ENCODE measurements at places on chromosomes 2 and 18. TPM values are rescaled to one million over a fixed set of nuclear protein-coding genes. Genes with fewer than 3 reads are reported as not detected.

TMEM17 gene
- 1.4 TPM for total RNA-seq

DNA sequence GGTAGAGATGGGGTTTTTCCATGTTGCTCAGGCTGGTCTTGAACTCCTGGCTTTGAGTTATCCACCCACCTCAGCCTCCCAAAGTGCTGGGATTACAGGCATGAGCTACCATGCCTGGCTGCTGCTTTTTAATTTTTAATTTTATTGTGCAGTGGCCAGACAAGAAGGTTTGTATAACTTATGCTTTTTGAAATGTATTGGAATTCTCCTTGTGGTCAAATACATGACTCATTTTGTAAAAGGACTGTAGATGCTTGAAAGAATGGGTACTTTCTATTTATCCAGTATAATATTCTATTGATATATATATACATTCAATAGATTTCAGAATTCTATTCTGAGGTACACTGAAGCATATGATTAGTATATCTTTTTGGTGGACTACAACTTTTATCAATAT, 82.6 kb upstream of the ST3GAL5 start:
- DNase-seq = no peak

DNA sequence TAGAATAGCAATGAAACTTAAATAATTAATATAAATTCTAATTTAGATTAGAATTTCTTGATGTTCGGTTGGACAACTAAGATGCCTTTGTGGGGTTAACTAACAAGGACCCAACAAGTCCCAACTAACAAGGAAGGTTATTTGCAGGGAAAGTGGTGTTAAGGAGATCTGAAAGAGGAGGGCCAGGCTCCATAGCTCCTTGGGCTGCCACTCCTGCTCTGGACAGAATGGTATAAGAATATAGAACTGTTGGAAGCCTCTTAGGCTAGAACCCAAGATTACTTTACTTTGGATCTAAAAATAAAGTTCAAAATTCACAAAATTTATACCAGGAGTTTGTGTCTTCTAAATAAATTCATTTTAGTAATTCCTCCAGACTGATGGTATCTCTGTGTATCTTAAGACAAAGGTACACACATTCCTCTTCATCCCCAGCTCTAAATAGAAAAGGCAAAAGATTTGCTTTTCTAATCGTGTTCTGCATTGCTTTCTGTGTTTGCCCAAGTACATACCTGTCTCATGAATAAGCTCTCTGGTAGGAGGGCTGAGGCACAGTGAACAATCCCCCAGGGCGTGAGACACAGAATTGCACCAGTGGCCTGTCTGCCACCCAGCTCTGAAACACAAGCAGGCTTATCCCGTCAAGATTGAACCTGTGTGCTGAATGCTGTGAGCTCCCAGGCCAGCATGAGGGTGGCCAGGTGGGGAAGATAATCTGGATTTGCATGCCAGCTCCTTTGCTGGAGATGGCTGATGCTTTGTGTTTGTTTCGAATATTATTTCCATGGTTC, 176.0 kb downstream of the ACKR3 start:
- peak; percentile 88 for DNase-seq

SMPD4 gene
- total RNA-seq = 28.9 TPM

DNA sequence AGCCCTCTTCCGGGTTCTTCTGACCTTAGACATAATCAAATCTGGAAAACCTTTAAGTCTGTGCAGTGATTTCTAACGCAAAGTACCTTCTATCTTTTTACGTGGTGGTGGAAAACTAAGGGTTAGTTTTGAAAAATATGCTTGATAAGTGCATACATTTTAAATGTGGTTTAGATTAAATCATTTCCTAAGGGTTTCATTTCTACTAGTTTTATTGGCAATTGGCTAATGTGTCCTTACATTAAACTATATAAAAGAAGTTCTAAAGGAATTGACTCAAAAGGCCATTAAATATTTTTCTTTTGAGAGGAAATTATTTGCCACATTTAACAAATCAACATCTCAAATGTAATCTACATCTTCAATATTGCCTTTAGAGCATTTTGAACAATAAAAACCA, 268.3 kb upstream of the THUMPD2 start:
- DNase-seq = no peak

DNA sequence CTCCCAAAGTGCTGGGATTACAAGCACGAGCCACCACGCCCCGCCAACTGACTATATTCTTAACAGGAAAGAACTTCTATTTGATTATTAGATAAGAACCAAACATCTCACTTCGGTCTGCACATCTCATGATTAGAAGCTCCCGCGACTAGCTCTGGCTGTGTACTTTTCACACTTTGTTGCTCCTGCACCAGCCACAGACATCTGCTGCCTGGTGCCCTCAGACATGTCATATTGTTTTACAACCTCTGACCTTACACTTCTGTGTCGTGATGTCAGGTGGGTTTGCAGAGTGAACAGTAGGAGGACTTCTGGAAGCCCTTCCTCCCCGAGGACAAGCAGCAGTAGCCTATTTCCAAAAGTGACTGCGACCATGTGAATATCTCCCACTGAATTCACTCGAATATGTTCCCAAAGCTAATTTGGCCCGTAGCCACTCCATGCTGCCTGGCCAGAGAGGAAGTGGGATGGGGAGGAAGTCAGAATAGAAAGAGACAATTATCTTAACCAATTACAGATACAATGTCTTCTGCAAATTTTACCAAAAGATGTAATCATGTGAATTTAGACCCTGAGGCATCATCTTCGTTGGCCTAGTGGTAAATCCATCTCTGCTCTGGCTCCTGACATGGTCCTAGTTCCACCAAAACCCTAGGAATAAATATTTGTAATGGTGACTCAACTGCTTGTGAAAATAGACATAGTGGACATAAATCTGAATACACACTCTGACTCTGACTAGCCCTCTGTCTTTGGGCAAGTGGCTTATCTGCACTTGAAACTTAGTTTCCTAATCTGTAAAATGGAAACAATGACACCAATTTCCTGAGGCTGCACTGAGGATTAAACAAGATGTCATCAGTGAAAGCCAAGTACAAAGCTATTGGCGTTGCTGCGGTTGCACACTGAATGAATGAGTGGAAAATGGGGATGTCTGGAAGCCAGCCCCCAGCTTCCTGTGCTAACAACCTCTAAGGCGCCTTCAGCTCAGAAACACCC, 406.1 kb downstream of the LRATD1 start:
- no peak for DNase-seq

SPDYA gene
- total RNA-seq = 0.86 TPM

GRCh38 chr18:45169610-45170009, 445.7 kb upstream of the SLC14A2 start:
- DNase-seq = peak; percentile 48

HDLBP gene
- total RNA-seq = 258 TPM

ITGB6 gene
- 3.1 TPM for total RNA-seq

DNA sequence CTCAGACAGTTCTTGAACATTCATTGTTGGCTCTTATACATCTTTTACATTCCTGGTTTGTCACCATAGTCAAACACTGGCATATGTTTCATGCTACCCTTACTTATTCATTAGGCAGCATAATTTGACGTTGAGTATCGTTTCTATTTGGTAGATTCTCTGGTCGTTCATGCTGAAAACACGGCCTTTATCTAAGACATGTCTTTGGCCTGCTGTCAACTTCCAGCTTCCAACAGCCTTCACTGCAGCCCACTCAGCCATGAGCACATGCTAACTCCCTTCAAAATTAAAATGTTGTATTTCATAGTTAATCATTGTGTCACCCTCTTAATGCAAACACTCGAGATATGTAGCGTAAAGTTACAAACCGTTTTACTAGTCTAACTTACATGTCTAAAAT, 493.0 kb upstream of the NRP2 start:
- no peak for DNase-seq

ASAP2 gene
- total RNA-seq = 20.3 TPM

- no peak for DNase-seq
Observed at GRCh38 chr2:177767768-177768167, 304.8 kb downstream of the PDE11A start.

DNA sequence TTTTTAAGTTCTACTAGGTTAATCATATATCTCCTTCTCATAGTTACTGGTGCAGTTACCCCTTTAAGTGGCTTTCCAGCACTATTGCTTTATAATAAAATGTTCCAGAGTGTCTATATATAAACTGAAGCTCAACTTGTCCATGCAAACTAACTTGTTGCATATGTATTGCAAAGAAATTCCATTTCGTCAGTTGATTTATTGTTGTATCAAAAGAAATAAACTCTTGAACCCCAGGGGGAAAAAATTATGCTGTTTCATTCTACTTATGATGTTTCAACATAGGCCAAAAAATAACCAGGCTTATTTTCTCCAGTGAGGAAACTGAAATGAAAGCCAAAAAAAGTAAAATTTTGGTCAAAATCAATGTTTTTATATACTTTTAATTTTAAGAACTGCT, 491.9 kb downstream of the NR4A2 start:
- DNase-seq = no peak

MFSD6 gene
- 20.9 TPM for total RNA-seq

- DNase-seq = no peak
Observed at GRCh38 chr2:68548396-68548795, 81.0 kb downstream of the APLF start.

GRCh38 chr2:80461505-80462197, 157.1 kb upstream of the LRRTM1 start:
- no peak for DNase-seq

CPLX4 gene
- not detected for total RNA-seq

MYL12B gene
- 154 TPM for total RNA-seq

SPATS2L gene
- 66.2 TPM for total RNA-seq

STPG4 gene
- not detected for total RNA-seq

GRCh38 chr18:62978251-62979049, 263.1 kb downstream of the PHLPP1 start:
- DNase-seq = no peak

CD8B2 gene
- not detected for total RNA-seq

DNA sequence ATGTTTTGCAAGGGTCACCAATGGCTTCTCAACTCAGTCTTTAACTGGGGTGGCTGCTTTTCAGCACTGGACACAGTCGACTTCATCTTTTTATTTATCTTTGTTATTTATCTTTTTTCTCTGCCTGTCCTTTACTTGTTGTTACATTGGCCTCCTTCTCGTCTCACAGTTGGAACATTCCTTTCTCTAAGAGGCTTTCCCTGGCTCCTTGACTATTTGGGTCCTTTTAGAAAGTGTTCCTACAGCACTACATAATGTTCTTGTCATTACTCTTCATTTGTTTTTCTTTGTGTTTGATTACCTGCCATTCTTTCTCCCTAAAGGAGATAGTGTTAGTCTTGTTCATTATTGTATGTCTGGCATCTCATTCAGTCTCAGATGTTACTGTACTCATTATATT, 122.0 kb downstream of the KIAA1328 start:
- no peak for DNase-seq

GRCh38 chr2:161796192-161796591, 172.0 kb downstream of the SLC4A10 start:
- DNase-seq = no peak

- DNase-seq = no peak
Observed at GRCh38 chr18:463403-463802, 37.1 kb downstream of the COLEC12 start.

NLRC4 gene
- total RNA-seq = not detected

DNA sequence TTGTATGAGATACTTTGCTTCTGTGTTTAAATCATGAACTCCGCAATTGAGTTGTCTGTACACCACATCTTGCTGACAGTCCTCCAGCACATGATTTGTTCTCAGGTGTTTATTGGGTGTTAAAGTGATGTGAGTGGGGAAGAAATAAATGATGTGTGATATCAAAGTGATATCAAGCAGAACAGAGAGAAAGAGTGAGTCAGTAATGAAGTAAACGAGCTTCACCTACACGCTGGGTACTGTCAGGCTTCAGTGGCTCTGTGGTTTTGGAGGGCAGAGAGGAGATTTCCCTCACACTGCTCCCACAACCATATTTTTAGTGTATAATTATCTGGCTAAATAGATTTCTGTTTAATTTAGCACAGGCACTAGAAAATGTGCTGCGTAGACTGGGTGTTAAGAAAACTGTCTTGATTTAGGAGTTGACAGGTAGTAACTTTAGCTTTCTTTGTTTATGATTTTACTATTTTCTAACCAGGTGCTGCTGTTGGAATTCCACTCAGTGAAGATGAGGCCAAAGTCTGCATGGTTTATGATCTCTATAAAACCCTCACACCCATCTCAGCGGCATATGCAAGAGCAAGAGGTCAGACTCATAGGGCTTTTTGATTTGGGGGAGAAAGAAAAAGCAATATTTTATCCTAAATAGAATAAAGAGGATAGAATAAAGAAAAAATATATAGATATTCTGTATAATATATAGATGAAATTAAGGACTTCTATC, 21.2 kb downstream of the ATIC start:
- peak; percentile 11 for DNase-seq

ADAM23 gene
- total RNA-seq = 1.1 TPM

GALNT3 gene
- 9.3 TPM for total RNA-seq

- DNase-seq = no peak
Observed at GRCh38 chr2:109326306-109326705, 197.3 kb downstream of the SH3RF3 start.

DNA sequence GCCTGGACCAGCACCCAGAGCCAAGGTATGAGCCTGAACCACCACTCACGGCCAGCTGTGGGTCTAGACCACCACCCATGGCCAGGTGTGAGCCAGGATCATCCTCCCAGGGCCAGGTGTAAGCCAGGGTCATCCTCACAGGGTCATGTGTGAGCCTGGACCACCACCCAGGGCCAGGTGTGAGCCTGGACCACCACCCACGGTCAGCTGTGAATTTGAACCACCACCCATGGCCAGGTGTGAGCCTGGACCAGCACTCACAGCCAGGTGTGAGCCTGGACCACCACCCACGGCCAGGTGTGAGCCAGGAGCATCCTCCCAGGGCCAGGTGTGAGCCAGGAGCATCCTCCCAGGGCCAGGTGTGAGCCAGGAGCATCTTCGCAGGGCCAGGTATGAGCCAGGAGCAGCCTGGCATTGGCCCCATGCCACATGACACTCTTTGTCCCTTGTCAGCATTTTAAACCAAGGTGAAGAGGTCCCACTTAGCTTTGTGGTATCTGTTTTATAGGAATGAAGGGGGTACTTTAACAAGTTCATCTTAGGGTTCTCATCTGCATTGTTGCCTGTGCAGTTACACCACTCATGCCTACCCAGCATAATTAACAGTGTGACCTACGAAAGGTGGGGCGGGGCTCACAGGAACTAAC, 71.2 kb downstream of the AGAP1 start:
- DNase-seq = no peak

GRCh38 chr18:27136208-27136535, 48.9 kb downstream of the CHST9 start:
- peak; percentile 81 for DNase-seq

- no peak for DNase-seq
Observed at GRCh38 chr18:79796016-79796415, 1.7 kb upstream of the KCNG2 start.

- DNase-seq = peak; percentile 83
Observed at GRCh38 chr18:75489493-75490190, 62.1 kb upstream of the SMIM21 start.

Data from Daoy (cell line).